ENCODE measurements at places on chromosomes 11 and 22.

GRCh38 chr11:94960488-94960887, 12.9 kb downstream of the CWC15 start:
- peaks cover 5% of the 10 kb centered on the region for H3K4me1 ChIP-seq
- no peaks in the 10 kb centered on the region for H3K36me3 ChIP-seq
- no peak for DNase-seq
- no peaks in the 10 kb centered on the region for H3K27me3 ChIP-seq
- no peak overlapping the region for H3K27ac ChIP-seq

DNA sequence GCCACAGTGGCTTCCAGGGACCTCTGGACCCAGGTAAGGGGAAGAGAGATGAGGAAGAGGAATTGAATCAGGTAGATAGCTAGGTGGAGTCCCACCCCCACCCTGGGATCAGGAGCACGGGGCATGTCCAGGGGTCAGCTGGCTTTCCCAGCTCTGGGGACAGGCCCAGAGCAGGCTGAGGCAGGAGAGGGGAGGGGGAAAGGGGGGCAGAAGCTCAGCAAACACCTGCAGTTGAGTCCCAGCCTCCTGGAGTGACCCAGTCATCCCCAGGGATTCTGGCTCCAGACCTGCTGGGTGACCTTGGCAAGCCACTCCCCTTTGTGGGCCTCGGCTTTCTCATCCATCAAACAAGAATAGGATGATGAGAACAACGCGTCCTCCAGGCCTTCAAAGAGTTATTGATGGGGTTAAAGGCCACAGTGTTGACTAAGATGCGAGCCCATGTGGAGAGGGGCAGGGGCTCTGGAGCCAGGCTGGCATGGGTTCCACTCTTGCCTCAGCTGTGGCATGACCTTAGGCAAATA, 16.0 kb downstream of the STARD10 start:
- no peak for DNase-seq
- no peaks in the 10 kb centered on the region for H3K36me3 ChIP-seq
- peak overlapping the region; percentile 13 for H3K27ac ChIP-seq
- no peaks in the 10 kb centered on the region for H3K27me3 ChIP-seq
- H3K4me3 ChIP-seq, result no peak overlapping the region

- peaks cover 26% of the 10 kb centered on the region for H3K4me1 ChIP-seq
- H3K27ac ChIP-seq, result peak overlapping the region; percentile 68
- H3K4me3 ChIP-seq, result no peak overlapping the region
- no peak for DNase-seq
- H3K27me3 ChIP-seq, result no peaks in the 10 kb centered on the region
- H3K36me3 ChIP-seq, result no peaks in the 10 kb centered on the region
Measured at GRCh38 chr11:118275176-118275575, 11.1 kb upstream of the MPZL2 start.

GRCh38 chr11:29985248-29985647, 31.6 kb downstream of the KCNA4 start:
- H3K36me3 ChIP-seq, result no peaks in the 10 kb centered on the region
- no peak overlapping the region for H3K27ac ChIP-seq
- no peaks in the 10 kb centered on the region for H3K4me1 ChIP-seq
- H3K27me3 ChIP-seq, result no peaks in the 10 kb centered on the region

- no peak overlapping the region for H3K4me3 ChIP-seq
- H3K36me3 ChIP-seq, result no peaks in the 10 kb centered on the region
- H3K27ac ChIP-seq, result peak overlapping the region; percentile 20
Measured at GRCh38 chr22:32044913-32045312, 1.9 kb downstream of the SLC5A1 start.

GRCh38 chr22:29345932-29346331, 30.4 kb upstream of the RASL10A start:
- no peak overlapping the region for H3K27ac ChIP-seq
- no peak overlapping the region for H3K4me3 ChIP-seq
- H3K27me3 ChIP-seq, result no peaks in the 10 kb centered on the region
- H3K36me3 ChIP-seq, result peaks cover 66% of the 10 kb centered on the region

GRCh38 chr22:37386441-37386840, 40.8 kb downstream of the ELFN2 start:
- DNase-seq, result no peak
- no peaks in the 10 kb centered on the region for H3K36me3 ChIP-seq
- H3K27ac ChIP-seq, result no peak overlapping the region
- H3K4me3 ChIP-seq, result no peak overlapping the region
- H3K4me1 ChIP-seq, result no peaks in the 10 kb centered on the region
- no peaks in the 10 kb centered on the region for H3K27me3 ChIP-seq
